Activated T-helper 17 cell treated with anti-CD3 and anti-CD28 coated beads, Interleukin-2, amount 50 U/mL, for 72 hours (primary cell): ENCODE measurements at places on chromosomes 1 and 21. TPM values are rescaled to one million over a fixed set of nuclear protein-coding genes. Genes with fewer than 3 reads are reported as not detected.

Gene HTR6
- 0.13 TPM for total RNA-seq

Gene NBPF6
- not detected for total RNA-seq

Gene SNRNP40
- total RNA-seq: 115 TPM

Gene ADAMTS5
- total RNA-seq: not detected

Gene CDC73
- total RNA-seq: 62.7 TPM

Gene GJB3
- not detected for total RNA-seq

Gene A3GALT2
- total RNA-seq: not detected

Gene DISP1
- total RNA-seq: 2.1 TPM

Gene CATSPERE
- total RNA-seq: 0.69 TPM

Gene OR10J1
- total RNA-seq: not detected

Gene MSH4
- 0.32 TPM for total RNA-seq

Gene SLC9A1
- 20.6 TPM for total RNA-seq

DNA sequence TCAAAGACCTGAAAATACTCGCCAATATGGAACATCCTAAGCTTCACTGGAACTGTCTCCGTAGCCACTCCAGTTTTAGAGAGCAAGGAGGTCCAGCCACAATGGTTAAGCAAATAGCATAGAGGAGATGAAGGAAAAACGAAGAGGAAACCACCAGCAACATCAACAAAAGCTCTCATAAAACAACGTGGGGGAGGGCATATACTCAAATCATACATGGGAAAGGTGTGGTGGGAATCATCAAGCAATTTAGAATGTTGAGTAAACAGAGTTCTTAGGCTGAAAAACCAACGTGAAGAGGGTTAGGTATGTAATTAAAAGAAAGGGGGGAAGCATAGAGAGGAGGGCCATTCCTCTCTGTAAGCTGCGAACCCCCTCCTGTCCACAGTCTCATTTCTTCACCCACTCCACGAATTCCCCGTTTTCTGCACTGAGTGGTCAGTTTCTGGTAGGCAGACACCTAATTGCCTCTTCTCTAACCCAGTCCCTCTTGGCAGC lies 1.0 kb downstream of the TMEM59 start:
- peaks cover 21% of the 10 kb centered on the region for H3K4me1 ChIP-seq
- no peak overlapping the region for H3K27ac ChIP-seq
- H3K36me3 ChIP-seq: peaks cover 24% of the 10 kb centered on the region
- no peaks in the 10 kb centered on the region for H3K27me3 ChIP-seq

DNA sequence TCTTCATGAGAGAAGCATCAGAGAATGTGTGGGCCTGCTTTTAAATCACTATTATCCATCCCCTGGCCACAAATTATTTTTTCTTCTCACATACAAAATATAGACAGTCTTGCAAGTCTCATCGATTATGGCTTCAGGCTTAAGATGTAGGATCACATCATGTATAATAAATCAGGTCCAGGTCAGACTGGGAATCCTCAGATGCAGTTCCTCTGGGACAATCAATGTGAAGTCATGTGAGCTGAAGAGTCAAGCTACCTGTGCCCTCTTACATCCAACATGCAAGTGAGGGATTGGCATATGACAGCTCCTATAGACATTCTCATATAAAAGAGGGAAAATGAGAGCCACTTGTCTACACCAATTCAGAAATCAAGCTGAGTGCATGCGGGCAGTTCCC lies 631.8 kb downstream of the PTPRU start:
- H3K4me1 ChIP-seq: no peaks in the 10 kb centered on the region
- H3K4me3 ChIP-seq: no peak overlapping the region
- no peak overlapping the region for H3K27ac ChIP-seq
- ATAC-seq: no peak
- no peaks in the 10 kb centered on the region for H3K36me3 ChIP-seq
- H3K27me3 ChIP-seq: peaks cover 38% of the 10 kb centered on the region

GRCh38 chr1:46687093-46687659 lies 15.5 kb downstream of the TEX38 start:
- H3K4me1 ChIP-seq: peaks cover 3% of the 10 kb centered on the region
- peak overlapping the region; percentile 79 for H3K27ac ChIP-seq
- H3K27me3 ChIP-seq: no peaks in the 10 kb centered on the region
- H3K4me3 ChIP-seq: no peak overlapping the region
- ATAC-seq: no peak
- H3K36me3 ChIP-seq: peaks cover 100% of the 10 kb centered on the region

GRCh38 chr1:196207612-196208217 lies 400.5 kb downstream of the KCNT2 start:
- H3K27ac ChIP-seq: no peak overlapping the region
- H3K27me3 ChIP-seq: no peaks in the 10 kb centered on the region
- ATAC-seq: no peak

- no peak overlapping the region for H3K4me3 ChIP-seq
- ATAC-seq: no peak
- peaks cover 8% of the 10 kb centered on the region for H3K27me3 ChIP-seq
- no peak overlapping the region for H3K27ac ChIP-seq
Observed at GRCh38 chr1:47555841-47556560, 118.2 kb downstream of the FOXD2 start.

GRCh38 chr1:153789478-153790034 lies 14.3 kb downstream of the SLC27A3 start:
- H3K27ac ChIP-seq: peak overlapping the region; percentile 9
- H3K4me1 ChIP-seq: peaks cover 9% of the 10 kb centered on the region
- peak overlapping the region; percentile 46 for H3K4me3 ChIP-seq

DNA sequence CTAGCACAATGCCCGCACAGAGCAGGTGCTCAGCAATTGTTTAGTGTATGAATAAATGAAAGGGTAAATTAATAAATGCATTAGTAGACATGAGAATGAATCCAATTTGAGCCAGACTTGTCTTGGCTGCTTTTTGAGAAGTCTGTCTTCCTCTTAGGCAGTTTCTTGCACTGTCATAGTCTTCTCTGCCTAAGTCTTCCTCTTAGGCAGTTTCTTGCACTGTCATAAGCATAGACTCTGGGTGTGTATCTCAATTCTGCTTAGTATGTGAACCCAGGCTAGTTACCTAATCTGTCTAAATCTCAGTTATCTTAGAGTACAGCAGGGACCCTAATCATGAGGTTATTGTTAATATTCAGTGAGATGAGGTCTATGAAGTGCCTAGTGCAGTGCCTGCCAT lies 27.2 kb downstream of the NHLH2 start:
- H3K27me3 ChIP-seq: peaks cover 17% of the 10 kb centered on the region
- H3K27ac ChIP-seq: no peak overlapping the region
- no peak for ATAC-seq

DNA sequence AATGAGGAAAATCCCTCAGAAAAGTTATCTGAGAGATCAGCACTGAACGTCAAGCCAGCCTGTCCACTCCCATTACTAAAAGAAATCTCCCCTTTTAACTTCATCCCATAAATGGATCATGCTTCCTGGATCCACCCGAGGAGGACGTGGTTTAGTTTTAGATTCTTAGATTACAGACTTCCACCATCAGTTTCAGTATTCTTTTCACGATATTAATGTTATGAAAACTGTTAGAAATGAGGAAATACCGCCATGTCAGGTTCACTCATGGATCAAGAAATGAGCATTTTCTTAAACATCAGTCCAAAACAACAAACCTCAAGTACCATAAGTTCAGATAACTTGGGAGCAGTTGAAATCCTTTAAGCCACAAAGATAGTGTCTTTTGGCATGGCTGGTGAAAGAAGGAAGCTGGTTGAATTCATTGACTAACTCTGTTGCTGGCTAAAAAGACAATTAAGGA lies 49.8 kb downstream of the NFIA start:
- peak overlapping the region; percentile 1 for H3K4me3 ChIP-seq
- H3K4me1 ChIP-seq: peaks cover 5% of the 10 kb centered on the region
- peak; percentile 24 for ATAC-seq
- H3K27ac ChIP-seq: peak overlapping the region; percentile 7
